ENCODE measurements at places on chromosomes 4 and X. TPM values are rescaled to one million over a fixed set of nuclear protein-coding genes. Genes with fewer than 3 reads are reported as not detected.

CHRNA9 gene
- total RNA-seq = 0.16 TPM

ZMAT1 gene
- 19.8 TPM for total RNA-seq

TECRL gene
- total RNA-seq = not detected

PNMA6F gene
- not detected for total RNA-seq

NXF2B gene
- total RNA-seq = not detected

DNA sequence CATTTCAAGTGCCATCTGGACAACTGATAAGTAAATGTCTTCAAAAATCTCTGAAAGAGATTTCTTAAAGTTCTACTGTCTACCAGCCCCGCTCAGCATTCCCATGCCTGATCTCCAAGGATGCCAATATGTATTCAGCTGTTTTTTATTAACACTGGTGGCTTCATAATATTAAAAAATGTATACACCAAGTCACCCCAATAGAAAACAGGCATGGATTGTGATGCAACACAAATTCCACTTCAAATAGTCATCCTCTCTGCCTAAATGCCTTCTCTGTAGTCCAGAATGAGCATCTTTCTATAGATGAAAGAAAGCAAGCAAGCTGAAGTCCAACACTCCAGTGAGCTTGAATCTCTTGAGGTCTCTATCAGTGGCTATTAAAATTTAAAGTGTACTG is 152.2 kb upstream of the PPARGC1A start:
- no peaks in the 10 kb centered on the region for H3K36me3 ChIP-seq
- H3K4me3 ChIP-seq = no peak overlapping the region
- H3K4me1 ChIP-seq = no peaks in the 10 kb centered on the region
- DNase-seq = no peak
- no peaks in the 10 kb centered on the region for H3K27me3 ChIP-seq

GRCh38 chr4:88018466-88018865 is 11.0 kb downstream of the PKD2 start:
- no peaks in the 10 kb centered on the region for H3K27me3 ChIP-seq
- no peaks in the 10 kb centered on the region for H3K4me1 ChIP-seq
- no peak overlapping the region for H3K4me3 ChIP-seq
- no peaks in the 10 kb centered on the region for H3K36me3 ChIP-seq
- DNase-seq = no peak
- no peak overlapping the region for H3K27ac ChIP-seq

- H3K27ac ChIP-seq = no peak overlapping the region
- DNase-seq = no peak
- H3K36me3 ChIP-seq = peaks cover 24% of the 10 kb centered on the region
- no peaks in the 10 kb centered on the region for H3K27me3 ChIP-seq
- no peak overlapping the region for H3K4me3 ChIP-seq
- H3K4me1 ChIP-seq = no peaks in the 10 kb centered on the region
Measured at GRCh38 chr4:39476187-39476895, 17.5 kb downstream of the LIAS start.

GRCh38 chr4:114200026-114200425 is 220.6 kb upstream of the ARSJ start:
- no peaks in the 10 kb centered on the region for H3K36me3 ChIP-seq
- DNase-seq = no peak
- H3K27ac ChIP-seq = no peak overlapping the region
- no peaks in the 10 kb centered on the region for H3K4me1 ChIP-seq
- H3K27me3 ChIP-seq = peaks cover 5% of the 10 kb centered on the region

DNA sequence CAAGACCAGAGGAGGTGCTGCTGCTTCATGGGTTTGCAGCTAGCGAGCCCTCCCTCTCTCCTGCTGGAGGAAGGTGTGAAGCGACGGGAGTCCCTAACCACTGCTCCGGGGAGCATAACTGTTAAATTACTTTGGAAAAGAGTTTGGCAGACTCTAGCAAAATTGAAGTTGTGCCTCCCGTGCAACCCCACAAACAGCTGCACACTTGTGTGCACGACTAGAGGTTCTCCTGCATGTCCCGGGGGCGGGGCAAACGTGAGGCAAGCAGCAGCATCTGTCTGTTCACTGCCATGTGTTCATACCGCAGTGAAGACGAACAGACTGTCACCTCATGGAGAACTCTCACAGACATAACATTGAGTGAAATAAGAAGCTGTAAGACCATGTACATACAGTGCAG is 34.5 kb downstream of the TNIP2 start:
- peaks cover 56% of the 10 kb centered on the region for H3K36me3 ChIP-seq
- H3K4me1 ChIP-seq = peaks cover 2% of the 10 kb centered on the region
- H3K27ac ChIP-seq = no peak overlapping the region

- H3K36me3 ChIP-seq = no peaks in the 10 kb centered on the region
- H3K27me3 ChIP-seq = peaks cover 2% of the 10 kb centered on the region
- no peak for DNase-seq
- H3K4me1 ChIP-seq = peaks cover 6% of the 10 kb centered on the region
Measured at GRCh38 chr4:152968806-152969394, 32.8 kb downstream of the FHDC1 start.

GRCh38 chr4:185143601-185143969 is 519 bp downstream of the SLC25A4 start:
- no peak for DNase-seq
- H3K36me3 ChIP-seq = peaks cover 9% of the 10 kb centered on the region
- H3K4me3 ChIP-seq = peak overlapping the region; percentile 93
- H3K4me1 ChIP-seq = peaks cover 13% of the 10 kb centered on the region
- peak overlapping the region; percentile 61 for H3K27ac ChIP-seq

- no peaks in the 10 kb centered on the region for H3K27me3 ChIP-seq
- peak overlapping the region; percentile 83 for H3K4me3 ChIP-seq
- peak overlapping the region; percentile 71 for H3K27ac ChIP-seq
- H3K4me1 ChIP-seq = peaks cover 66% of the 10 kb centered on the region
Measured at GRCh38 chr4:2934077-2934812, 29.0 kb downstream of the NOP14 start.

DNA sequence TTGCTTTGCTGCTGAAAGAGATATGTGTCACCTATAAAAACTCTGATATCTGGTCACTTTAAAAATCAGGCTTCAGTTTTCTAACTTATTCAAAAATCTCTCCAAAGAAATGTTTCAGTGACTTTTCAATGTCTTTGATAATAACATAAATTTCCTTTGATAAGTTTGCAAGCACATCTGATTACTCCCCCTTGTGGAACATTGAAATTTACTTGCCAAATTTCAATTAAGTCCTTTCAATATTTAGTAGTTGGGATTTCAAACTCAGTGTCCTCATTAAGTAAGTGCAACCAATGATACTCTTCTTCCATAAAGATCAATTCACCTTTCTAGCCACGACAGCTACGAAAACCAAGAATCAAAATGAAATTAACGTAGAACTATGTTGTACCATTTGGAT is 151.3 kb upstream of the FAM47C start:
- H3K4me3 ChIP-seq = no peak overlapping the region
- no peaks in the 10 kb centered on the region for H3K36me3 ChIP-seq
- no peaks in the 10 kb centered on the region for H3K27me3 ChIP-seq
- DNase-seq = no peak
- no peaks in the 10 kb centered on the region for H3K4me1 ChIP-seq

DNA sequence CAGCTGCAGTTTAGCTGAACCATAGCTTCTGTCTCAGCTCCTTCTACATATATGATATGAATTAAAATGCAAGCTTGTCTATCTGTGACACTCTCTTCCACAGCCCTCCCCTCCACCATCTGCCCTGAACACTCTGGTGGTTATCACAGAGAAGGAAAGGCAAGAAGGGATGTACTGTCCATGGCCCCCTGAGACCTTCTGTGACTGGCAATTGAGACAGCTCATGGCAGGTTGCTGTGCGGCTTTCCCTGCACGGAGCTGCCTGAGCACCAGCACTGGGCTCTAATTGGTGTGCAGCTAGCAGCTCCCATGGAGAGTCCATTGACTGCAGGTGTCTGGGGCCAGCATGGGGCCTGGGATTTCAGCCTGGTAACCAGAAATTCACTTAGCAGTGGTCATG is 109.8 kb upstream of the ANXA3 start:
- H3K4me3 ChIP-seq = no peak overlapping the region
- no peaks in the 10 kb centered on the region for H3K36me3 ChIP-seq
- no peaks in the 10 kb centered on the region for H3K4me1 ChIP-seq
- no peak for DNase-seq
- peaks cover 1% of the 10 kb centered on the region for H3K27me3 ChIP-seq
